ENCODE measurements at places on chromosomes 1 and 21.

- DNase-seq: no peak
Measured at GRCh38 chr1:154463512-154463990, 38.5 kb upstream of the TDRD10 start.

GRCh38 chr1:17895401-17895800, 140.3 kb downstream of the ACTL8 start:
- DNase-seq: no peak

DNA sequence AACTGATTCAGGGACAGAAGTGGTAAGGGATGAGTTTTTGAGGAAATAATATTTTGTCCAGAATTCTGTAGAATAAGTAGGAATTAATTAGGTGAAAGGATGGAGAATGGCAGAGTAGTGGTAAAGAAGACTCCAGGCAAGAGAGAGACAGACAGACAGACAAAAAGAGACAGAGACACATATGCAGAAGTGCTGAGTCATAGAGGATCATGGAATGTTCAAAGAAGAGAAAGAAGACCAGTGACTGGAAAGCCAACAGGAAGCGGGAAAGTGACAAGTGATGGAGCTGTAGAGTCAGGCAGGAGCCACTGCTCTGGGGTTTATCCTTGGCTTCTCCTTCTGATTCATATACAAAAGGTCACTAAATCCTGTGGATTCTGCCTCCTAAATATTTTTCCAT, 85.9 kb downstream of the UROD start:
- DNase-seq: no peak

DNA sequence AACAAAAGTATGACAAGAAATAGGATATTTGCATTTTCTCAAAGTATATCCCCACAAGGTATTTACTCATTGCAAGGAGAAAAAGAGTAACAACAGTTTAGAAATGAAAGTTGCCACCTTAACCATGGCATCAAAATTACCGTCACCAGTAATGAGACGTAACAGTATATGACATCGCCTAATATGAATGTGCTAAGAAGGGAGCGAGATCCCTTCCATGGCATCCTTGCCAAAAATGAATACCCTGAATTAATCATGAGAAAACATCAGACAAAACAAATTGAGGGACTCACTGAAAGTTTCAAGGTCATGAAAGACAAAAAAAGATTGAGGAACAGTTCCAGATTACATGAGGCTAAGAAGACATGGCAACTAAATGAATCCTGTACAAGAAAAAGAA, 78.9 kb upstream of the MROH9 start:
- DNase-seq: no peak

GRCh38 chr1:193013707-193014106, 45.5 kb downstream of the UCHL5 start:
- no peak for DNase-seq

DNA sequence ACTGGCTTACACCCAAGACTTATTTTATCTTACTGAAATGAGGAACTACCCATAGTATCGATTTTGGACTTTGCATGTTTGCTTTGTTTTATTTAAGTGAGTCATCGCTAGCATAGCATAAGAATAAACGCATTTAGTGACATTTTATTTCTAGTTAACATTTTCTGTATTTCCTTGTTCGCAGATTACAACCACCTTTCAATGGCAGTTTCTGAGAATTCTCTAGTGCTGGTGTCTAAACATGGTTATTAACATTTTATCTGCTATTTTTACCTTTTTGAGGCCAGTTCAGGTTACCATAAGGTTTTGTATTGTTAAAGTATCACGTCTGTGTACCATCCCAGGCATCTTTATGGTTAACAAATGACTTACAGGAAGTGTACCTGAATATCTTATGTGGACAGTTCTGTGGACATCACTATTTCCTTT, 24.5 kb downstream of the EEIG2 start:
- no peak for DNase-seq

DNA sequence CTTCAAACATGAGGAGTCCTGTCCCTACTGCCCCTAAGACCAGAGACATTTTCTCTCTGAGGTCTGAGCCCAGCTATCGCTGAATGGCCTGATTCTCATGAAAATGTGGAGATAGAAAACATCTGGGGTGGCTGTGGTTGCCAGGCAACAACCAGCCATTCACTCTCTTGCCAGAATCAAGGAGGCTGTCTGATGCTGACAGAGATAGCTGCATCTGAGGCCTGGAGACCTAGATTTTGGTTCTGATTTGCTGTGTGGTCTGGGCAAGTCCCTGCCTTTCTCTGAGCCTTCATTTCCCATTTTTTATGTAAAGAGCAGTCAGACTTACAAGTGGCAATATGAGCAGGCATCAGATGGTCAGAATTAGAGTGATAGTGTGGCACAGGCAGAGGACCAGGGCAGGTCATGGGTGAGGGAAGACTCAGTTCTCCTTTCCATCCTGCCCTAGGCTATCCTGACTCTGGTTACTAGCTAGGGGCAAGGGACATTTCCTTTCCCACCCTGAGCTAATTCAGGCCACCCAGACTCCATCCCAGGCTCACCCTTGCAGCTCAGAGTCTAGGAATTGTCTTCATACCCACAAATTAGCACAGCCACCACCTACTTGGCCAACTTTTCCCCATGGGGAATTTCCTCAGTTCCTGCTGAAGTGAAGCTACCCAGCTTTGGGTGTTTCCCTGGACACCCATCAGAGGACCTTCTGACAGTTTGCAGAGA, 20.0 kb upstream of the RNF19B start:
- peak; percentile 52 for DNase-seq

DNA sequence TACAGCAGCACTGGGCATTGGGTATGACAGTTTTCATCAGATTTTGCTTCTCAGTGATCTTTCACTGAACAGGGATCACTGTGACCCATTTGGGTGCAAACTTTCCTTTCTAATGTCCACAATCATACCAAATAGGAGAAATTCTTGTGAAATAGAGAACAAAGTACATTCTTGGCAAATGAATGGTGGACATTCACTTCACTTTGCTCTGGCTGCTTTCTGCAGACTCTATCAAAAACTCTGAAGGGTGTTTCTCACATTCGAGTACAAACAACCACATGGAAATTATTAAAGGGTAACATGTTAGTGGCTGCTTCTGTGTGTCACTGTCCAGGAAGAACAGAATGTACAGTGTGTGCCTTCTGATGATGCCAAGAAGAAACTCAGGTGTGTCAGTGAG, 61.9 kb upstream of the ADAM30 start:
- no peak for DNase-seq

DNA sequence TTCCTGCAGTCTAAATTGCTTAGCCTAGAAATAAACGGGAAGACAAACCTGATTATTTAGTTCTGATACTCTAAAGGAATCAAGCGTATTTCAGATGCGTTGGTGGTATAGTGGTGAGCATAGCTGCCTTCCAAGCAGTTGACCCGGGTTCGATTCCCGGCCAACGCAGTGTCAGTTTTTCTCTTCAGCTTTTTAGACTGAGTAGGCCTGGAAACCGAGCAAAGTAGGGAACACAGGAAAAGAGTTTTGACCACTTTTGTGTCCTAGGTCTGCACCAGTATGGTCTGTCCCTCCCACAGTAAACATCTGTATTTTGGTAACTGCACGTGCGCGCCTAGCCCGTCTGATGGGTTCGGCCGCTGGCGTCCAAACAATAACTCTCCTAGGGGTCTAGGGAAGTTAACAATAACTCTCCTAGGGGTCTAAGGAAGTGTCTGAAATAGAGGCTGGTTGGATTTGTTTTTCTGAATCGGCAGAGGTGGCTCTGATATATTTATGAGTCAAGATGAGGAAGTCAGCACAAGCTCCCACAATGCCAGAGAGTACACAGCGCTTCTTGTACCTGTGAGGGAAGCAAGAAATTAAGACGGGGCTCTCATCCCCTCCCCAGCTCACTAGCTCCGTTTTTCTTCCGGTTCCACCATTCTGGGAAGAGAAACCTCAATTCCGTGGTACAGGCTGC, 15.6 kb upstream of the HJV start:
- peak; percentile 93 for DNase-seq

- no peak for DNase-seq
Measured at GRCh38 chr1:46248122-46248920, 758 bp downstream of the RAD54L start.

- DNase-seq: no peak
Measured at GRCh38 chr1:12230549-12231275, 882 bp downstream of the VPS13D start.

DNA sequence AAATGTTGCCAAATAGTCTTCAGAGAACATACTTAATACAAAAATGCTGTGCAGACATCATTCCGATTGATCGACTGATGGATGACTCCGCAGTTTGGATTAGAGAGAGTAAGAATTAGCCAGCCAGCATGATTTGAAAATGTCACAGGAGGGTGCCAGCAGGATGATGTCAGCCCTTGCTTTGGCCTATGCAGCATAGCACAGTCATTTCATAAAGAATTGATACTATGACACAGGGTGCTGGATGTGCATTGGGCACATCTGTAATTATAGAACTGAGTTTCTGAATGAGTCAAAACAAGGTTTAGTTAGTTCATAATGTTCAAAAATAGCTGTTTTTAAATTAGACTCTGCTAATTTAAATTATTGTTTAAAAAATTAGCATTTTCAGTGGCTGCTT, 21.6 kb upstream of the TRAF5 start:
- DNase-seq: no peak

DNA sequence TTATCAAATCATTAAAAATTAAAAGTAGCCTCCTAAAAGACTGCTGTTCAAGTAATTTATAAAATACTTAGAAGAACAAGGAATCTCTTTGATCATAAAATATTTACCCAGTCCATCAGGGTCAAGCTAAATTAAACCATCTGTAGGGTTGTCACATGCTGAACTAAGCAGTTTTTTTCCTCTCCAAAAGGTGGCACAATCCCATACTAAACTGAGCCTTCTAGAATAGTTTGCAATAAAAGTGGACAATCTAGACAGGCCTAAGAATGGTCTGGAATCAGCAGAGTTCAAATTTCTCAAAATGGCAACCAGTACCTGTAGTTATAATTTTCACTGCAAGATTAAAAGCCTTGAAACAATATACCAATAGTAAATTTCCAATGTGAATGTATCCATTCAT, 194.8 kb downstream of the EIF4G3 start:
- no peak for DNase-seq

- DNase-seq: no peak
Measured at GRCh38 chr1:107952989-107953388, 12.0 kb downstream of the VAV3 start.

- DNase-seq: no peak
Measured at GRCh38 chr1:183827801-183828200, 22.9 kb downstream of the RGL1 start.

GRCh38 chr1:242435200-242435599, 89.3 kb downstream of the PLD5 start:
- DNase-seq: no peak

DNA sequence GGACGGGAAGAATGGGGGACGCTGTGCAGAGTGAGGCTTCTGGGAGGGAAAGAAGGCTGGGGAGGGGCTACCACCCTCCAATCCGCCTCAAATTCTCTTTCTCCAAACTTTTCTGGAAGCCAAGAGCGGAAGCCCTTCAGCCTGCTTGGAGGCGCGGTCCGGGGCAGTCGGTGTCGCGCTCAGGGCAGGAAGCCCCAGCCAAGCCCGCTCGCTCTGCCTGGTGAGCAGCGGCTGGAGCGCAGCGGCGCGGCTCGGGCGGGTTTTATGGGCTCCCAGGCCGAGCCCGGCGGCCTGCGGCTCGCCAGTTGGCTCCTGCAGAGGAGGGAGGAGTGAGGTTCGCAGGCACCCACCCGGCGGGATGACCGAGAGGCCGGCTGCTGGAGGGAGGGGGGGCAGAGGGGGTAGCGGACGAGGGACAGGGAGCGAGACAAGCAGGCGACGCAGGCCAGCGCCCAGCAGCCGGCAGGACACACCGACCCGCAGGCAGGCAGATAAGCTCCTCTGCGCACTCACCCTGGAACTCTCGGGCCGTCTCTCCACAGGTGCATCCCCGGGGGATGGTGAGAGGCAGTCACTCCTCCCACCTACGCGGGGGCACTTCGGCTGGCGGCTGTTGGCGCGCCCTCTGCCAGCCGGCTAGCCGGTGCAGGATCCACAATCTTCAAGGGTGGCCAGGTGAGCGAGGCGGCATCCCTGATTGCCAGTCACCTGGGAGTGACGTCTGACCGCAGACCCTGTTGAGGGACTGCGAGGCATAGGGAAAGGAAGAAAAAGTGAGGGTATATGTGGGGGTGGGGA, at the start of gene AVPR1B:
AVPR1B (minus strand) TSS at position 238 of the 798 bp plus-strand sequence. CDS start 498 bp downstream, outside the sequence.
- DNase-seq: no peak

- DNase-seq: no peak
Measured at GRCh38 chr1:66348776-66349175, 185.2 kb upstream of the SGIP1 start.

GRCh38 chr1:61083807-61084440, 1.6 kb downstream of the NFIA start:
- no peak for DNase-seq

DNA sequence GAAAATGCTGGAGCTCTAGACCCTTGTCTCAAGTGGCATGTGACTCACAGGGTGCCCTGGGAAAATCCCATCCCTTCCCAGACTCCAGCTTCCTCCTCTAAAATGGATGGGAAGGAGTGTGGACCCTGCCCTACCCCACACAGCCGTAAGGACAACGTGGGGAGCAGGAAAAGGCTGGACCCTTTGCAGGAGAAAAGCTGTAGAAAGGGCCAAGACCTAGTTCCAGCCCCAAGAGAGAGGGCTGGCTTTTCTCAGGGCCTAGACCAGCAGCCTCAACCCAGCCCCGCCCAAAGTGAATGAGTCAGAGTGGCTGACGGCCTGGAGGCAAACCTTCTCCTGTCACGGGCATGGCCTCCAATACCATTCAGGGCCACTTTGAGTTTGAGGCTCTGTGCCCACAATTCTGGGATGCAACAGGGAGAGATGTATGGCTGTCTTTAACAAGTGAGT, 1.1 kb downstream of the LAMB3 start:
- DNase-seq: no peak

- no peak for DNase-seq
Measured at GRCh38 chr1:239840790-239841189, 250.9 kb upstream of the FMN2 start.

DNA sequence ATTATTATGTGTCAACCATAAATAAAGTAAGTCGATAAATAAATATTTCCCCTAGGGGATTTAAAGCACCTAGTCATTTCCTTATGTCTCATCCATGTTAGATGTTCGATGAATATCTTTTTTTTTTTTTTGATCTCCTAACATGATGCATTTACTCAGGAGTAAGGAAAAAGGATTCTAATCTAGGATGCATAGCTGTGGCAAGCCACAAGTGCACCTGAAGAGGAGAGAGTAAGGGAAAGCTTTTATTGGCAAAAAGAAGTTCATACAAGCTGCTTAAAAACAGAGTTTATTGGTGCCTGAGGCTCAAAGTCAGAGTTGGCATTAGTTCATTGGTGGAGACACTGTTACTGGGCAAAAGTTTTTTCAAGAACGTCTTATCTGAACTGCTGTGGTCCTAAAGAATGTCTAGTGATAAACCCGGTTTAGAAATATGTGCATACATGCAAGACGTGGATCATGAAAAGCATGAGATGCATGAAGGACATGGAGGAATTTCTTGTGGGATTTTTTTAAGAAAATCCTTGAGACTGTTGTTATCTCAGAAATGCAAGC, 51.7 kb downstream of the SWT1 start:
- no peak for DNase-seq

DNA sequence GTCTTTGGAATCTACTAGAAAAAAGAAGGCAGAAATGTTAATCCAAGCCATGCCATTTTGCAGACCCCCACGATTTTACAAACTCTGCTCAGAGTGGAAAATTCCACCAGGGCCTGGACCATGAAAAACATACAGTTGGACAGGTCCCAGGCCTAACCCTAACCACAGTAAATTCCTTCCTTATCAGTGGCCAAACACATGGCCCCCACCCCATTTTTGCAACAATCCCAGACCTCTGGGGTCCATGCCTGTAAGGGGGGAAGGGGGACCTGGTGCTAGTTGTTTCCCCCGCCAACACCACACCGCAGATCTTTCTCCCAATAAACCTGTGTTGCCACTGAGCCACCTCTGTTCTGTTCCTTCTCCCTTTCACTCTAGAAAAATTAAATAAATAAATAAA, 1352.7 kb downstream of the AMY1C start:
- DNase-seq: no peak

GRCh38 chr1:6466023-6466422, at the start of gene TNFRSF25:
Gene TNFRSF25 (minus strand): TSS chr1:6466173. CDS start chr1:6466107, 66 bp downstream.
- no peak for DNase-seq
